ENCODE measurements at places on chromosomes 7 and 10. TPM values are rescaled to one million over a fixed set of nuclear protein-coding genes. Genes with fewer than 3 reads are reported as not detected.

The NMT2 gene
- polyA plus RNA-seq = 36.1 TPM

DNA sequence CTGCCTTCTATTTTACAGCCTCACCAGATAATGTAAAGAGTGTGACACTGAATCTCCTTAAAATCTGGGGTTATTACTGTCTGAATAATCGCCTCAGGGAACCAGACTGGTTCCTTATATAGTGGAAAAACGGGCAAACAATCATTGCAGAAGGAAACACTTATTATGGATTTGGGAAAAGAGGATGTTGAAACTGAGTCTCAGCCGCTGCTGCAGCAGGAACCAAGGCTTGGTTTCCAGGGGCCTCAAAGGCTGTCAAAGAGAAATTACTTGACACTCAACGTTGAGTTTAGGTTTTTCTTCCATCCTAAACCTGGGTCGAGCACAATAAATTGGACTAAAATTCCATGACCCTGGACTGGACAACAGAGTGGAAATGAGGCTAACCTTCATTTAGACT is 103.8 kb upstream of the AHR start:
- no peak for DNase-seq

- no peak for DNase-seq
These were observed 40.5 kb downstream of the HTR7 start for GRCh38 chr10:90817128-90817889.

DNA sequence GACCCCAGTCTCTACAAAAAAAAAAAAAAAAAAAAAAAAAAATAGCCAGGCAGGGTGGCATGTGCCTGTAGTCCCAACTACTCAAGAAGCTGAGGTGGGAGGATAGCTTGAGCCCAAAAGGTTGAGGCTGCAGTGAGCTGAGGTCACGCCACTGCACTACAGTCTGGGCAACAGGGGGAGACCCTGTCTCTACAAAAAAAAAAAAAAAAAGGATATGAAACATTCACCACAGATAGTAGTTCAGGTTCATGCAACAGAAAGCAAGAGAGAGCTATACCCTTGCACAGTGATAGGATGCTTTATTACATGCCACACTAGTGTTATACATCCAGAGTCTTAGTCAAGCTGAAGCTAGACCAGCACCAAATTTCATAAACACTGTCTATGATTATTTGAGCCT is 148.4 kb upstream of the KAT6B start:
- no peak for DNase-seq

- no peak for DNase-seq
These were observed 238.4 kb downstream of the ARHGAP21 start for GRCh38 chr10:24485304-24485703.

The TRIM73 gene
- 4.8 TPM for polyA plus RNA-seq

DNA sequence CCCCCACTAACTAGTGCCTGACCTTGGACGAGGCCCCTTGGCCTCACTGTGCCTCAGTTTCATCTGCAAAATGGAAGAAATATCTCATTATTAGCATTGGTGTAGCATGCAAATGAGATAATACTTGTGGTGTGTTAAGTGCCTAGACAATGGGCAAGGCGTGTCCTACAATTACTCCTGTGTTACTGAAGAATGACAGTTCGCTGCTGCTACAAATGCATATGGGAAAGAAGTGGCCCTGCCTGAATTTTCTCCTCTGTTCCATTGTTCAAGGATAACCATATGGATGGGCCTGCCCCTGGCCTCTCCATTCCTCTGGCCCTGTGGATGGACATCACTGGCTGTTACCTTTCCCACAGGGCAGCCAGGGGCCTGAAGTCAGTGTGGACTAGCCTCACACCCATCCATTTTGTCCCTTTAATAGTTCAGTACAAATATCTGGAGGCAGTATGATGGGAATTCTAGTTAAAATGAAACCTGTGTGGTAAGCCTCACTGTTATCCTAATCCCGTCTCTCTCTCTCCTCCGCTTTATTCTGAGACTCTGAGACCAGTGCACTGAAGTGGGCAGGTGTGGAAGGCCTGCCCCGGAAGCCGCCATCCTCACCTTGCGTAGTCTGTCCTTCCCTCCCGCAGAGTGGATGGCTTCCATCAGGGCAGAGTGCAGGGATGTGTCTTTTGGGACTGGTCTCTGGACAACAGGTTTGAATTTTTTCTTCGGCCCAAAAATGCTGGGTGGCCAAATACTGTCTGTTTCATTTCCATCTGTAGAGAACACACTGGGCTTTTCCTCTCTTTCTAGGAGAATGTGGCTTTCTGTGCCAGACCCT is 244.6 kb upstream of the GRB10 start:
- no peak for DNase-seq
